Cardiac septum (tissue), 1 donor: ENCODE measurements at places on chromosomes 7 and 10.

GRCh38 chr10:112203328-112204076 lies 19.9 kb upstream of the GPAM start:
- DNase-seq, result no peak

- no peak for DNase-seq
Measured at GRCh38 chr10:13831711-13832141, 245.0 kb downstream of the PRPF18 start.

GRCh38 chr10:97234400-97234799 lies 48.6 kb upstream of the SLIT1 start:
- DNase-seq, result no peak

DNA sequence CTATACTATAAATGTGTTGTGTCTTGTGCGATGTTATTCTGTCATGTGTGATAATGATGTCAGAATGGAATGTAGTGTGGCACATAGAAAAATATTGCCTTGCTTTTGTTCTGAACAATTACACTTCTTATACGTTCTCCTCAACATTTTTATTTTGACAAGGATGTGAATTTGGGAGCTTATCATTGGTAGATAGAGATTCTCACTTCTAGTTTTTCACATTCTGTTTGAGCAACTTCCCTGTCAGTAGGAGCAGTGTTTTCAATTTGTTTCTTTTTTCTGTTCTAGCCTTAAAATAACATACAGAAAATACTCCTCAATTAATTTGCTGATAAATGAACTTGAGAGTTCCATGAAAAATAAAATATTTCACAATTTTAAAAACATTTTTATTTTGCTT lies 17.6 kb downstream of the SUN3 start:
- DNase-seq, result no peak

GRCh38 chr7:26193432-26194207 lies 6.9 kb downstream of the HNRNPA2B1 start:
- DNase-seq, result no peak

DNA sequence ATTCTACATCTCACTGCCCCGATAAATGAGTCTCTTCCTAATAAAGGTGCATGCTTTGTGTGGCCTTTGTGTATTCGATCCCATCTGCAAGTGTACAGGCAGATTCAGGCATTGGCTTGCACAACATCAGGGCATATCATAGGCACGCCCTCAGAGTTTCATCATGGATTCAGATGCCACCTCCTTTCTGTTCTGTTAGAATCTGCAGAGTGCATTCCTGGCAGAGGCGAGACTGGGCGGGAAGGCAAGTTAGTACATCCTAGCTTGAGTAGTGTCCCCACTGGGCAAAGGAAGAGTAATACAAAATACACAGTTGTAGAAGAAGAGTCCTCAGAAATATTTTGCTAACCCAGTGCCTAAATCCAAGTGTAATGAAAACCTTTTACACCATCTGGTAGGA lies 346.5 kb upstream of the GALNT17 start:
- no peak for DNase-seq

DNA sequence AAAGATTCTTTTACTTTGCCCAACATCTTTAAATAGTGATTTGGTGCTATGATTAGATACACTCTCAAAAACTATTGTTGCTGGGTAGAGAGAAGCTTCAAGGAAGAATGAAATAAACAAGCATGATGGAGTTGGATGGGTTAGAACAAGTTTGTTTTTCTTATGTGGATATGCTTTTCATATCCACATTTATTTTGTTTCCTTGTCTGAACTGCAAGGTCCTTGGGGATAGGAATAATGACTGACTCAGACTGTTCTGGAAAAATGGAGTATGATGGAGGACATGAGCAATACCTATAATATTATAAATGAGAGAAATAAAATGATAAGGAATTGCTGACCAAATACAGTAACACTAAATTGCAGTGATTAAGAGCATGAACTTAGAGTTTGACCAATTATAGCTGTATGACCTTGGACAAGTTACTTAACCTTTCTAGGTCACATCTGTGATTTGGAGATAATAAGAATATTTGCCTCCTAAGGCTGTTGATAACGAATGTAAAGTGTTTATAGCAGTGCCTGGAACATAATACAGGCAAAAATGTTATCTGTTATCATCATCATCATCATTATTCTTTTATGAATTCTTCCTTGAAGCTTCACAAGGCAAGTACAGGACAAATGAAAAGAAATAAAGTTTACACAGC lies 847.5 kb downstream of the LRMDA start:
- no peak for DNase-seq

GRCh38 chr10:36163827-36164226 lies 521.7 kb upstream of the FZD8 start:
- no peak for DNase-seq

DNA sequence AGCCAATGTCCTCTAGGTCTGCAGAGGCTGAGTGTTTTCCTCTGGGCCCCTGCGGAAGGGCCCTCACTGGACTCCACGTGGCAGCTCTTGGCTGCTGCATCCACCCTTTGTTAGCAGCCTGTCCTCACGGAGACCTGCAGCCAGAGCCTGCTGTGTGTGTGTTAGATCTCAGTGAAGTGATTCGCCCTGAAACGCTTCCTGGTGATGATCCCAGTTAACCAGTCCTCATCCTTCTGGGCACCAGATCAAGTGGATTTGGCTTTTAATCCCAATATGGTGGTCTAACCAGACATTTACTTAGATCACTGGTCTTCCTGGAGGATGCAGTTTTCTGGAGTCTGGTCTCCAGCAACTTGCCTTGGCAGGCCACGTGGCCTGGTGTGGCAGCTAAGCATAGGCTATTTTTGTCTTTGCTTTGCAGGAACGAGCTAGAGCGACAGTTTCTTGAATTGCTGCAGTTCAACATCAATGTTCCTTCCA lies 39.5 kb upstream of the GJD4 start:
- DNase-seq, result no peak
